Motor neuron (in vitro differentiated cells): ENCODE measurements at places on chromosomes 12 and 14. TPM values are rescaled to one million over a fixed set of nuclear protein-coding genes. Genes with fewer than 3 reads are reported as not detected.

DNA sequence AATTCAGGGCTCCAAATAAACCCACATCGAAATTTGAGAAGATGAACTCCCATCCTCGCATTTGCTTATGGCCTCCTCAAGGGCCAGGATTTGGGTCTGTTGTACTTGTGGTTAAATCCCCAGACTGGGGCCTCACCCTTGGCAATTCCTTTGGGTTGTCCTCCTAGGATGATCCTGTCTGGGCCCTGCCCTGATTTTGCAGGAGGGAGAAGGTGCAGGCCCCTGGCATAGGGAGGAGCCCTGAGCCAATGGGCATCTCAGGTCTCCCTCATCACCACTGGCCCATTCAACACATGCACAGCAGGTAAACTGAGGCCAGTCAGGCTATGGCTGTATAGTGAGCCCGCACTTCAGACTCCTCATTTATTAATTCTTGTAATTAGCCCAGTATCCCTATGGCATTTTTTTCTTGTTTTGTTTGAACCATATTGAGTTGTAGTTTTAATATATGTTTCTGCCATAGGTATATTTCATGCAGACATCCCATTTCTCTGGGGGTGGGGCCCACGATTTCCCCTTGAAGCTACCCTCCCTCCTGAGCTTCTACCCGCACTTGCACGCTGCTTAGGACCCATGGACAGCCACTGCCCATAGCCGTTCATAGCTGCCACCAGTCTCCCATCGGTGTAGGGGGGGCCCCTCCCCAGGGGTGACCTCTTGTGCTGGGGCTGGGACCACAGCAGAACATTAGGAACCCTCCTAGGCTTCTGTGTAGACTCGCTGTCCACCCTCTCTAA, 67.1 kb upstream of the DDX11 start:
- no peak for ATAC-seq

DNA sequence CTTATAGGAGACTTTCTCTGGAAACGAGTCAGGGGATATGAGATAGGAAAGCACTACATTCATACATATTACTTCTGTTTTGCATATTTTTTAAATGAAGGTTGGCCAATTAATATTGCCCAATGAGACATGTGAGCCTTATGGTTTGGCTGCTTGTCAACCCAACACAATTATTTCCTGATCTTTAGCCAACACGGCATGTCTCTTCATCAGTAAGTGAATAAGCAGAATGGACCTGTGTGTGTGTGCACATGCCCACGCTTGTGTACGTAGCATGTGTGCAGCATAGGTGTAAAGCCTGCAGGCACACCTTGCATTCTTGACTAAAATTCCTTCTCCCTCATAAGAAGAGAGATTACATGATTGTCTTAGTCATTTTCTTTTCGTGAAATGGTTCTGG, 88.3 kb downstream of the STON2 start:
- no peak for ATAC-seq

GRCh38 chr12:26857465-26858176, 24.6 kb upstream of the ITPR2 start:
- no peak for ATAC-seq

DNA sequence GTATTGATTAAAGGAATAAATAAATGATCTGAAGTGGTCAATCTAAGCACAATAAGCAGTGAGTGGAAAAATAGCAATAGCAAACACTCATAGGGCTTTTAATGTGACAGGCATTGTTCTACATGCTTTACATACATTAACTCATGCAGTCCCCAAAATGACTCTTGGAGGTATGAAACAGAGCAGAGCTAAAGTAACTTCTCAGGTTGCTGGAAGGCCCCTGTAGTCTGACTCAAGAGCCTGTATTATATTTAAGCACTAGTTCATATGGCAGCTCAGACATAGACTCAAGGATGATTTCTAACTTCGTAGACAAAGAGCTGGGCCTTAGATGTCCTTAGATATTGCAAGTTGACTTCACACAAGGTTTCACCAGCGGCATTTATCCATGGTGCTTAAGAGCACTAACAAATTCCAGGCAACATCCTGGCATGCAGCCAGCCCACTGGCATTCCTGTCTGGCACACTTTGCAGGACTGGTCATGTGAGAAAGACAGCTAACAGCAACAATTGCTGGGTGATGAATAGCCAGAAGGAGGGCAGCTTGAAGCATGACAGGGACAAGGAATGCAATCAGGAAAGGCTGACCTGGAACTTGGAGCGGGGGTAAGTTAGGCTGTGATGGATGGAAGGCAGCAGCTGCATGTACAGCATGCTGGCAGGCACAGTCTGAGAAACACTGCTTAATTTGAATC, 22.9 kb upstream of the KTN1 start:
- peak; percentile 85 for ATAC-seq

DNA sequence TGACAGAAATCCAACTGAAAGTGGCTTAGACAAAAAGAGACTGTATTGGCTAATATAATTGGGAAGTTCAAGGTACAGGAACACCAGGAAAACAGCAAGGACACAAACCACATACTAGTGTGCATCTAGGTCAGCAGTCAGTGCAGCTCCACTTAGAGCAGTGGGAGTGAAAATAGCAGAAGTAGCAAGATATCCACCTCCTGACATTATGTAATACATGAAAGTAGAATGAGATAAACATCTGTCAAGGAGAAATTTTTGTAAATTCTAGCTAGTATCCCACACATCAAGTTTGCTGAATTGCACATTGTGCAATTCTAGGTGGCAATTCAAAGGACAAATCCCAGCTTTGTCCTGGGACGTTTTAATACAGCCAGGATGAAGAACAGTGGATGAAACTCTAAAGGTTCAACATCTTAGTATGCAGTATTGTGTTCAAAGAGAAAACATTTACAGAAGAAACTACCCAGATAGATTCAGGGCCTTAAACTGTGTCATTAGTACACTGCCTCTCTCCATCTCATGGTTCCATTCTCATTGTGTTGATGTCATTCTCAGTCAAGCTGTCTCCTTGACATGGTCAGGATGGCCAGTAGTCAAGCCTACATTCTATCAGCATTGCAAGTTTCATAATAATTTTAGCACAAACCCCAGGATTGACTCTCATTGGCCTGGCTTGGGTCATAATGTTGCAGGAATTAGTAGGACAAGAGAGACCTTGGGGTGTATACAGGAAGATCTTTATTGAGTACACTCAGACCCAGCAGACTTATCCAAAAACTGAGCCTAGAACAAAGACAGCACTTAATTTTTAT, 56.8 kb downstream of the SDR9C7 start:
- no peak for ATAC-seq

- no peak for ATAC-seq
Measured at GRCh38 chr12:104485651-104486362, 29.1 kb downstream of the CHST11 start.

GRCh38 chr12:124493809-124494750, 73.3 kb downstream of the NCOR2 start:
- ATAC-seq = no peak

DNA sequence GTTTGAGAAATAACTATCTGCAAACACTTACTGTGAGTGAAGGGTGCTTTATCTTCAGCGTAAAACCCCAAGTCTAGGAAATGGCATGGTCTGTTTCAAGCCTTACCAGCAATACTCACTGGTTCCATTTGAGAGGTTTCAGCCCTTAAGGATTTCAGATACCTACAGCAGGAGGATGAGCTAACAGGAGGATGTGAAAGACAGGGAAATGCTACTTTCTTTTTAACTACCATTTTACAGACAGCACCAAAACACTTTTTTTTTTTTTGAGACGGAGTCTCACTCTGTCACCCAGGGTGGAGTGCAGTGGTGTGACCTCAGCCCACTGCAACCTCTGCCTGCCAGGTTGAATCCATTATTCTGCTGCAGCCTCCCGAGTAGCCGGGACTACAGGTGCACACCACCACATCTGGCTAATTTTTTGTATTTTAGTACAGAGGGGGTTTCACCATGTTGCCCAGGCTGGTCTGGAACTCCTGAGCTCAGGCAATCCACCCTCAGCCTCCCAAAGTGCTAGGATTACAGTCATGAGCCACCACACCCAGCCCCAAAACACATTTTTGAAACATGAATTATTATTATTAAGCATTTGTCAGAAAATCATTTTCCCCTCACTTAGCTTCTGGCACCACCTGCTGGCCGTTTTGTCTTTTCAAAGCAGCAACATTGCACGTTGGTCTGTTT, 4.6 kb downstream of the MTRFR start:
- no peak for ATAC-seq

DNA sequence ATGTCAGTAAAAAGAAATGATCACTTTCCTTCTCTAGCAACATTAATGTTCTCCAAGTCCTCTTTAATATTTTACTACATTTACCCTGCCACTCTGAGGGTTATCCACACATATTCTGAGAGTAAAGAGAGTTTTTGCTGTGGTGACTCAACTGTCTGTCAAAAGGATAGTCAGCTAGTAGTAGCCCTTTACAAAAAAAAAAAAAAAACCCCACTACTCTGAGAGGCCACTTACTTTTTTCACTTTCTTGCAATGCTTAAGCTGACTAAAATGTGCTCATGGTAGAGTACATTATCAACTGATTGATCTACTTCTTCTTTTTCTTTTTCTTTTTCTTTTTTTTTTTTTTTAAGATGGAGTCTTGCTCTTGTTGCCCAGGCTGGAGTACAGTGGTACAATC, 27.6 kb upstream of the PPM1A start:
- no peak for ATAC-seq

DNA sequence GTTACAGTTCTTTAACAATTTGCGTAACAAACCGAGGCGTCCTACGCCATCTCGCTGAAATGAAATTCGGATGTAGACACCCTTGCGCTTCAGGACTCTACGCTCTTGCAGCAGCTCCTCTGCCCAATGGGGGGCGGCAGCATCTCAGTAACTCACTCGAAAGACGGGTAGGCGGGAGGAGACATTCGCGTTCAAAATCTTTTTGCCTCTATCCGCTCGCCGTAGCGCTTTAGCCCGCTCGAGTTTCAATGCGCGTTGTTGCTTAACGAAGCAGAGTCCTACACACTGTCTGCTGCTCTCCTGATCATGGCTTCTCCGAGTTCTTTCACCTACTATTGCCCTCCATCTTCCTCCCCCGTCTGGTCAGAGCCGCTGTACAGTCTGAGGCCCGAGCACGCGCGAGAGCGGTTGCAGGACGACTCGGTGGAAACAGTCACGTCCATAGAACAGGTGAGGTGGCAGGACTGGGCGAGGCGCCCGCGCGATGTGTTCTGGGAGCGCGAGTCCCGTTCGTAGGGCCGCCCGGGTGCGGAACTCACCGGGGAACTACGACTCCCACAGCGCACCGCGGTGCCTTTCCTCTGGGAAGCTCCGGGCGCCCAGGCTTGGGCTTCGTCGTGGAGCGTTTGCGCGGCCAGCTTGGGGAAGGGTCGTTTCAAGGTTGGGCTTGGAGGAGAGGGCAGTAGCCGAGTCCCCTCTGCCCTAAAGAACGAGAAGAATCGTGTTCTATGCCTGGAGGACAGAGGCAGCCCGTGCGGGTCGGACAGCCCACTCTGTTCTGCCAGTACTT, at the start of gene FNTB:
TSS of gene FNTB (plus strand) at position 248 of the 790 bp plus-strand sequence. CDS start at position 307, 59 bp downstream.
- ATAC-seq = peak; percentile 97

DNA sequence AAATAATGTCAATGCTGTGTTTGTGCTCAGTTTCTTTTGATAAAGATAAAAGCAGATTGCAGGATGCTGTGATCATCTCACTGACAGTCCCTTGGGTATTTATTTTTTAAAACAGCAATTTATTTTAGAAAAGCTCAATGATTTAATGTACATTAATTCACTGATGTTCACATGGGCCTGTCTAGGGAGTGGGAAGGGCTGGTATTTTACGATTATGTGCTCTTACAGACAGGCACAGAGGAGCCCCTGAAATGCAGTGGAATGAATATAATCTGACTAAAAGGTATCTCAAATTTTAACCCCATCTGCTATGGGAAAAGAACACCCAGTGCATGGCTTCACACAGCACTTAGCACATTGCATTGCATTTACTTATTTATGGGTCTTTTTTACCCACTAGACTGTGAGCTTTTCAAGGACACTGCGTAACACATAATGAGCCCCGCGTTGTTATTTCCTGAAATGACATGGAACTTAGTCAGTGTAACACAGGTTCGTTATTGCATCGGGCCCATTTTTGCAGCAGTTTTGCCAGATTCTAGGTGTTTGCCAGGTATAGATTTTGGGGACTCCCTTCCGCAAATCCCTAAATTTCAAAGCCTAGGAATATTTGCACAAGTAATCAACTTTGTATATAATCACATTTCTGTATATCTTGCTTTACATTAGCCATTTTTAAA, 425.3 kb upstream of the FBXO33 start:
- peak; percentile 97 for ATAC-seq

GRCh38 chr14:93120517-93120916, 4.8 kb upstream of the ITPK1 start:
- ATAC-seq = no peak

GRCh38 chr14:38646391-38646790, 390.5 kb upstream of the CLEC14A start:
- ATAC-seq = no peak

GRCh38 chr12:14773685-14774073, 29.6 kb downstream of the WBP11 start:
- peak; percentile 1 for ATAC-seq

DNA sequence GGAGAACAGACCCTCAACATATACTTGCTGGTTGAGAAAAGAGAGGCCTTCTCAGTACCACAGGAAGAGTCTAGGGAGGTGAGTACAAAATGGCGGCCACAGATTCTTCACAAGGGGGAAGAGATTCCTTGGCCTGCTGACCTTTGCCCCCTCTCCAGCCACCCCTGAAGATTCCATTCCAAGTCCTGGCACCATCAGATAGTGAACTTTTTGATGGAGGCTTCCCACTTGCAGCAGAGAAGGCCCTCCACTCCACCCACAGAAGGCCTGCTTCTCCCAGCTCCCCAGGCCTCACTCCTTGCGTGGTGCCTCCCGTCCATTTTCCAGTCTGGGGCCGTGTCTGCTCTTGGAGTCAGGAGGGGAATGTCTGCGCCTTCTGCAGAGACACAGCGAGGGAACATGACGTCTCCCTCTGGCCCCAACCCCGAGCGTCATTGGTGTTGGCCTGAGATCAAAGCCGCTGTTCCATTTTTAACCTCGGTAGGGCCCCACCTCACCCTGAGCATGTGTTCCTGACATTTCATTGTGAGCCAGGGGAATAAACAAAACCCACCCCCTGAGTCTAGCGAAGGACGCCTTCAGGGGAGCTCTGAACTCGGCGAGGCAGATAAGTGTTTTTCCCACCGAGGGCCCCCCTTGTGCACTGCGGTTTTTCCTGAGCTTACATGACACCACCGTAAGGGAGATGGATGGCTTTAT, 268.7 kb upstream of the TBX3 start:
- ATAC-seq = peak; percentile 60

GRCh38 chr14:89576145-89576927, 159.3 kb upstream of the FOXN3 start:
- ATAC-seq = no peak

DNA sequence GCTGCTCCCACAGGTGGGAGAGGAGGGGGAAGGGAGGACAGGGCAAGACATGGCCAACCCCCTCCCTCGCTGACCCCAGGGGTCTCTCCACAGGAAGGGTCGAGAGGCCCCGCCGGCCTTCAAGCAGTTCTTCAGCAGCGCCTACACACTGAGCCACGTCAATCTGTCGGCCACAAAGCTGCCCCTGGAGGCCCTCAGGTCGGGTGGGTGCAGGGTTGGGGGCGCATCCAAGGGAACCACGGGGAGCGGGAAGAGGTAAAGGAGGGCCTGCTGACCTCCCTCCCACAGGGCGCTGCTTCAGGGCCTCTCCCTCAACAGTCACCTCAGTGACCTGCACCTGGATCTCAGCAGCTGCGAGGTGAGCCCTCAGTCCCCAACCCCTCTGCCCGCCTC, 6.1 kb downstream of the CARMIL3 start:
- ATAC-seq = peak; percentile 44

The SLC5A8 gene
- total RNA-seq = under 0.01 and 0.13 TPM in 2 replicates

The TAS2R20 gene
- 0.96 and 1.3 TPM in 2 replicates for total RNA-seq

The TMED10 gene
- total RNA-seq = 81.4 and 84.7 TPM in 2 replicates
